Activated CD8-positive, alpha-beta memory T cell treated with anti-CD3 and anti-CD28 coated beads for 36 hours (primary cell): ENCODE measurements at places on chromosomes 5 and 9. TPM values are rescaled to one million over a fixed set of nuclear protein-coding genes. Genes with fewer than 3 reads are reported as not detected.

INSL4 gene
- not detected for total RNA-seq

SFXN1 gene
- 409 TPM for total RNA-seq

PCSK5 gene
- total RNA-seq = 1.6 TPM

KCTD16 gene
- total RNA-seq = 0.04 TPM

ZCCHC9 gene
- total RNA-seq = 38.4 TPM

LCN9 gene
- not detected for total RNA-seq

JAKMIP2 gene
- total RNA-seq = 1.3 TPM

CCDC171 gene
- total RNA-seq = 2.4 TPM

GMCL2 gene
- total RNA-seq = not detected

ZNF462 gene
- 0.27 TPM for total RNA-seq

PDZD2 gene
- total RNA-seq = not detected

APBA1 gene
- 0.08 TPM for total RNA-seq

AJM1 gene
- total RNA-seq = 3.8 TPM

SLC45A2 gene
- total RNA-seq = 0.27 TPM

LCN12 gene
- 0.89 TPM for total RNA-seq

AMBP gene
- not detected for total RNA-seq

TMEFF1 gene
- total RNA-seq = 0.36 TPM
